ENCODE measurements at places on chromosomes 12 and 14. TPM values are rescaled to one million over a fixed set of nuclear protein-coding genes. Genes with fewer than 3 reads are reported as not detected.

Gene PTCSC3
- total RNA-seq = not detected

Gene MIP
- not detected for total RNA-seq

Gene CIDEB
- total RNA-seq = not detected

Gene RGS6
- not detected for total RNA-seq

Gene FGF6
- total RNA-seq = not detected

Gene DACT1
- total RNA-seq = 0.30 TPM

Gene CYP27B1
- 0.17 TPM for total RNA-seq

Gene WNT5B
- total RNA-seq = 29.2 TPM

Gene ABCC9
- 0.47 TPM for total RNA-seq

Gene OTX2
- not detected for total RNA-seq

Gene KRT80
- 6.7 TPM for total RNA-seq

Gene HOXC6
- total RNA-seq = 2.0 TPM

DNA sequence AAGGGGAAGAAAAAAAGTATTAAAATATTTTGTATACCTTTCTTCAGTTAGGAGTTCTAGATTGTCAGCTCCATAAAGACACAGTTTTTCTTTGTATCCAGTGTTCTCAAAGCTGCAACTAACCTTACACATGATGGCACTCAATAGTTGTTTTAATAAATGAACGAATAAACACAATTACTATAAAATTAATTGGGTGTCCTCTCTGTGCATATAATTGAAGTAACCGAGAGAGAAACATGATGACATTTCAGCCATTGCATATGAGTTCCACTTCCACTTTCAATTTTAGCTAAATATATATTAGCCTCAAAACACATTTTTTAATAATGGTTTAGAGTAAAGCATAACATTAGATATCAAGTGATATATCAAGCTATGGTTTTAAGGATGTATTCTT is 671.2 kb downstream of the LRFN5 start:
- no peak for DNase-seq

- DNase-seq = peak; percentile 2
Observed at GRCh38 chr12:25852792-25853191, 105.7 kb upstream of the RASSF8 start.

- DNase-seq = no peak
Observed at GRCh38 chr12:99260456-99260996, 387.0 kb upstream of the GARIN6 start.

- DNase-seq = no peak
Observed at GRCh38 chr12:6772726-6773589, 638 bp downstream of the LAG3 start.

DNA sequence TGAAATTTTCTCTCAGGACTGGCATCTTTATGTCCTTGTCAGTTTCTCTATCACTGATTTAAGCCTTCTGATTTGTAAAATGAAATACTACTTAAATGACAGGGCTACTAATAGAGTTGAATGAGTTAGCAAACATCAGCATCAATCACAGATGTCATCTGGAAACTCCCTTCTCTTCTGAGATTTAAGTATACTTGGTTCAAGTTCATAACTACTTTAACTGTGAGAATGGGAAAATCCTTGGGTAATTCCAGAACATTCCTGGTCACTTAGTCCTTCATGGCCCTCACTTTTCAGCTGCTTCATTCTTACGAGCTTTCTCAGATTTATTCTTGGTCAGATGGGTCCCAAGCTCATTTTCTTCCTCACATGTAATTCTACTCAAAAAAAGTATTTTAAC is 1655.3 kb upstream of the FLRT2 start:
- no peak for DNase-seq

GRCh38 chr12:83074358-83074894 is 387.7 kb downstream of the TMTC2 start:
- peak; percentile 4 for DNase-seq

DNA sequence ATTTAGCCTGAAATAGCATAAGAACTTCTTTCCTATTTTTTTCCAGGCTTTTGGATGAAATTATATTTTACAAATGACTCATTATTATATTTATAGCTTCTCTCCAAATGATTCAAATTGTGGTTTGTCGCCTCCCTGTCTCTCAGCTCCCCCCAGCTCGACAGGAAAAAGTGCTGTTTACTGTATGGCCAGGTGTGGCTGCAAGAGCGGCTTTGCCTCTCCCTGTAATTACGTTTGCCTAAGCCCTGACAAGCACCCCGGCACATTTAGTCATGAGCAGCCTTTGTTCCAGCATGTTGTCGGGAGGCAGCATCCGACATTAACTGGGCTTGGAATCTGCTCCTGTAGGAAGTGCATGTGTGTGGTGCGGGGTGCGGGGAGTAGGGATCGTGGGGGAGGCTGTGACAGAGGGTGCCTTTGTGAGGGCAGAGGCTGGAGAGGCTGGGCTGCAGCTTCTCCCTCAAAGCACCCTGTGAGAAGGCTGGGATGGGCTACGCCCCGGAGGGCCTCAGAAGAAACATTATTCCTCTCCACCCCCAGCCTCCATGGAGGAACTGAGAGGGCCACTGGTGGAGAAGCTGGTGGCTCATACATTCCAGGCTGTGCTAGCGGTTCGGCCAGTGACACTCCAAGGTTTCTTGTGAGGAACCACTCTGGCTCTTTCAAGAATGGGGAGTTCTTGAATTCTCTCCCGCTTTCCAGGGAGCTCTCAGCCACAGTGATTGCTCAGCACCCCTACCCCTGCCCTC is 42.1 kb upstream of the CTDSP2 start:
- peak; percentile 76 for DNase-seq

DNA sequence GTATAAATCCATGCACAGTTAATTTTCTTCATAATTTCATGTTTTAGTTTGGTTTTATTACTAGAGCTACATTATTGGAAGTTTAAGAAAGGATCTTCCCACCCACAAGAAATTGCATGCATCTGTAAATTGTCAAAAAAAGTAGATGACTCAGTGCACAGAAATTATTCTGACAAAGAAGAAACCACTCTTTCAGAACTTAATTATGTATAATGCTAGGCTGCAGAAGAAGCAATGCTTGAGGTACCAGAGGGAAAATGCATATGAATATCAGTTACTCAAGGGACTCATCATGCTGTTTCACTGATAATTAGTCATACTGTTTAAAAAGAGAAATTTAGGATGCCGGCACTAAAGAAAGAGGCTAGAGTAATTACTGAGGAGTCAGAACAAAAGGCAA is 147.0 kb downstream of the SLC16A7 start:
- DNase-seq = no peak

DNA sequence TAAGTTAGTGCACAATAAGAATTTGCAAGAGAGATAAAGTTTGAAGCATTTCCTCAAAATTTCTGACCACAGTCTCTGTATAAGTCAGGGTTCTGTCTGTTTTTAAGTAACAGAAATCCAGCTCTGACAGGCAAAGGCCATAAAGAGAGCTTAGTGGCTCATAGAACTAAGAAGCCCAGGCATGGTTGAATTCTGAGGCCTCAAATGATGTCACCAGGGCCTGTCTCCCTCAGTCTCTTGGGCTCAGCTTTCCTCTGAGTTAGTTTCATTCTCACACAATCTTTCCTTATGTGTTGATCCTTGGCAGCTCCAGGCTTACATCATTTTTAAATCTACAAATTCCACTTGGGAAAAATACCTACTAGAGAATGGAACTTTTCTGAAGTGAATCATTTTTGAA is 173.4 kb upstream of the ATP2B1 start:
- peak; percentile 18 for DNase-seq

- peak; percentile 18 for DNase-seq
Observed at GRCh38 chr14:106268013-106268727, 741.8 kb downstream of the TMEM121 start.

- no peak for DNase-seq
Observed at GRCh38 chr12:42196723-42197603, 41.1 kb downstream of the YAF2 start.

GRCh38 chr14:63542231-63542999 is 762 bp downstream of the PPP2R5E start:
- no peak for DNase-seq

- no peak for DNase-seq
Observed at GRCh38 chr14:70947739-70948138, 40.5 kb downstream of the PCNX1 start.

DNA sequence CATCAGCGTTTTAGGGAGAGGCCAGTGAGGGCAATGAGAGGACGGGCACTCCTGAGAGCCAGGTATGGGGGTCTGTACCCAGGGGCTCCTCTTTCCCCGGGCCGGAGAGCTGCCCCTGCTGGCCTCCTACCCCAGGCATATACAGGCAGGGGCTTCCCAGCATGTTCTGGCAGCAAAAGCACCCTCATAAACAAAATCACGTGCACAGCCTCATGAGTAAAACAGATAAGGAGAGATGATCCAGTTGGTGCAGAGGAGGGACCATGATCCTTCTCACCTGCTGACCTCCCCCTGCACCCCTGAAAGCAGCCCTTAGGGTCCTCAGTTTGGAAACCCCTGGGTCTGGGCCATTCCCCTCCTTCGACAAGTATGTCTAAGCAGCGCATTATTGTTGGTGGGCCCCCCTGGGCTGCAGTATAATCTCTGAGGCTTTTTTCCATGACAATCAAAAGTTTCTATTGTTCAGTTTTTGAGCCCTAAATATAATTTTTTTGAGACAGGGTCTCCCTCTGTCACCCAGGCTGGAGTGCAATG is 5.0 kb upstream of the KRT4 start:
- no peak for DNase-seq

- no peak for DNase-seq
Observed at GRCh38 chr14:91573528-91573893, 63.4 kb upstream of the PPP4R3A start.

DNA sequence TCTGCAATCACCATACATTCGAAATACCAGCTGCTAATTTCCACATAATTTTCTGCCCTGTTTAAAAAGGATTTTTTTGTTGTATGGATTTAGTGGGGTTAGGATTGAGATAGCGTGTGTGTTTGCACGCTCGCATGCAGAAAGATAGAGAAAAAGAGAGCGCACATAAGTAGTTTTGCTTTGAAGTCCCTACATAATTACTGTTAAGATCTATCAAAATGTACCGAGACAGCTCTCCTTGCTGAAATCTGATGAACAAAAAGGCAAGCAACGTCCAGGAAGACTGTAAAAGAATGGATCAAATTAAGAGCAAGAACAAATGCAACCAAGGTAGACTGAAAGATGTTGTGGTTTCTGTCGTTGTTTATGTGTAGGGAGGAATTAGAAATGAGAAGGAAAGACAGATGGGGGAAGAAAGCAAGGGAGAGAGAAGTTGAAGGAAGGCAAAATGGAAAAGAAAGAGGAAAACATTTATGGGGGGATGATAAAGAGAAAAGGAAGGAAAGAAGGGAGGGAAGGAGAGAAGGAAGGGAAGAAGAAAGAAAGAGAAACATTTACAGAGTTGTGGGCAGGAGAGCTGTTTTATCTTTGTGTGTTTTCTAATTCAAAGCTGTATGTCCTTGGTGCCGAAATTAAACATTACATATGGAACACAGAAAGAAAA is 522.3 kb downstream of the MED13L start:
- DNase-seq = no peak

DNA sequence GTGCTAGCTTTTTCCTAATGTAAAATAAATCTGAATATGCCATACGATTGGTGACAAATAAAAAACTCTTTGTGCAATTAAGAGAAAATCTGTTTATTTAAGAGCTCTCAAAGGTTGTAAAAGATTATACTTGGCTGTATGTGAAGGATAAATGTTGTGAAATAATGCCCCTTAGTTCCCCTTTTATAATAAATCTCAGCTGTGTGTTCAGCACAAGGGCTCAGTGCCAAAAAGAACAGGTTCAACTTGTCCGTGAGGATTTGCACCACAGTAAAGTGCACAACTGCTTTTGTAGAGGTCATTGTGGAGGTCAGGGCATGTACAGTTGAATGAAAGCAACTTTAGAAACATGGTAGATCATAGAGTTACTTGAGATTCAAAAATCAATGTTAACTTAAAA is 118.6 kb downstream of the TRMT5 start:
- no peak for DNase-seq

GRCh38 chr12:1796515-1797010 is 23.8 kb upstream of the LRTM2 start:
- no peak for DNase-seq

GRCh38 chr12:25725931-25726330 is 172.8 kb upstream of the LMNTD1 start:
- no peak for DNase-seq

- DNase-seq = no peak
Observed at GRCh38 chr14:71060825-71061455, 153.7 kb downstream of the PCNX1 start.

- no peak for DNase-seq
Observed at GRCh38 chr14:100828031-100828769, 2.3 kb downstream of the MEG3 start.

GRCh38 chr14:34363733-34364134 is 98.3 kb downstream of the SPTSSA start:
- peak; percentile 70 for DNase-seq

GRCh38 chr12:51825216-51825615 is 23.3 kb downstream of the FIGNL2 start:
- DNase-seq = no peak

- DNase-seq = peak; percentile 18
Observed at GRCh38 chr14:86221755-86222154, 691.8 kb downstream of the FLRT2 start.

DNA sequence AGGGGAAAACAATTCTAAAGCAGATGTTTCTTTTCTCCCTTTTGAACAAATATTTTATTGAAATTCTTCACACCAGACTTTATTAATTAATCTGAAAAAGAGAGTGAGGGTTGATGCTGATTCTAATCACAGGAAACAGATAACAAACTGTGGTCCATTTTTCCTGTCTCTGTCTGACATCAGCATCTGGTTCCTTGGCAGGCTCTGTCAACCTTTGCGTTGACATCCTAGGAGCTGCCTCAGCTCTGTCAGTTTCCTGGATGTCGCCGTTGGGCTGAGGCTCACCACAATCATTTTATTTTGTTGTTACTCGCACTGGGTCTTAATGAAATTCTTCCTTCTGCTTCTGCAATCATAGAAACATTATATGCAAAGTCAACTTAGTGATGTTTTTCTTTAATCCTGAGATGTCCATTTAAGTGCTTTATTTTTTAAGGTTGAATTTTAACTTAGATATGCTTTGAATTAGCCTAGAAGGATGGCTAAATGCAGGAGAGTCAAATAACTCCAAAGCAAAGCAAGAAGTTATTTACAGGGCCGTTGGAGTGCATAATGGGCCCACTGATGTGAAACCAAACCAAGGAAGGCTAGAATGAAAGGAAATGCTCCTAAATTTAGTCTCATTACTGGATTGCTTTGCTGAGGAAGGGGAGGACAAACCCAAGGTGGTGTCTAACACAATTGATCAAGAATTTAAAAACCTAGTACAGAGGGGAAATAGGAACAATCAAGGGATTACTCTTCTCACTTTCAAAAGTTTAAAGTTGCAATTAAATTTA is 542.4 kb downstream of the FLRT2 start:
- no peak for DNase-seq

Measured in HT1080 (cell line).